ENCODE measurements at places on chromosomes 11 and 22. TPM values are rescaled to one million over a fixed set of nuclear protein-coding genes. Genes with fewer than 3 reads are reported as not detected.

CHRM4 gene
- 1.5 TPM for total RNA-seq

GAB4 gene
- not detected for total RNA-seq

SLC22A9 gene
- total RNA-seq = not detected

TSSK2 gene
- not detected for total RNA-seq

KCNK4 gene
- total RNA-seq = not detected

GP1BB gene
- 2.7 TPM for total RNA-seq

CACNA1I gene
- 0.39 TPM for total RNA-seq

SMCO4 gene
- total RNA-seq = 18.6 TPM

SAA4 gene
- total RNA-seq = not detected

TUBA8 gene
- 11.6 TPM for total RNA-seq

OR5B21 gene
- total RNA-seq = not detected

KRTAP5-2 gene
- total RNA-seq = not detected

SPTBN2 gene
- total RNA-seq = 7.5 TPM

NECTIN1 gene
- total RNA-seq = 2.4 TPM

- no peak for DNase-seq
Measured at GRCh38 chr11:121740902-121741301, 288.1 kb upstream of the SORL1-AS1 start.

GRCh38 chr11:73430326-73430725 lies 54.1 kb downstream of the RELT start:
- no peak for DNase-seq

GRCh38 chr11:16925561-16926065 lies 88.6 kb downstream of the PLEKHA7 start:
- no peak for DNase-seq

GRCh38 chr22:31269892-31270579 lies 22.3 kb downstream of the PIK3IP1 start:
- no peak for DNase-seq

- DNase-seq = no peak
Measured at GRCh38 chr22:29716814-29717545, 2.8 kb upstream of the CABP7 start.

GRCh38 chr11:42996421-42997307 lies 315.1 kb upstream of the API5 start:
- peak; percentile 80 for DNase-seq

- DNase-seq = no peak
Measured at GRCh38 chr11:115678942-115679341, 174.7 kb upstream of the CADM1 start.

GRCh38 chr11:1839924-1840779 lies 1.4 kb downstream of the TNNI2 start:
- DNase-seq = no peak

DNA sequence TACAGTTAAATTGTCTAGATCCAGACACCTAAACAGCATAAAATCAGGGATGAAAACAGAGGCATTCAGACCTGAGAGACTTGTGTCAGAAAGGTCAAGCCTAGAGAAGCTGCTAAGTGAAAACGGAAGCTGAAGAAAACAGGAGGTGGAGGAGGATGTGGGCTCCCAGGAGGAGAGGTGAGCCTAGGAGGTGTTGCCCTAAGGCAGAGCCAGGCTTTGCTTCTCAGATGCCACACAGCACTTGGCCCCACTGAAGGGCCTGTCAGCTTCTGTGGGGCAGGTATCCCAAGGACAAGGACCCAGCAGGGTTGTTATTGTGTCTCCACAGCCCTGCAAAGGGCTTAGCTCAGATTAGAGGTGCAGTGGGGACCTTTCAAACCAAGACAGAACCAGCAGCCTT lies 14.4 kb downstream of the UFD1 start:
- DNase-seq = no peak

GRCh38 chr11:115693002-115693401 lies 188.8 kb upstream of the CADM1 start:
- no peak for DNase-seq

DNA sequence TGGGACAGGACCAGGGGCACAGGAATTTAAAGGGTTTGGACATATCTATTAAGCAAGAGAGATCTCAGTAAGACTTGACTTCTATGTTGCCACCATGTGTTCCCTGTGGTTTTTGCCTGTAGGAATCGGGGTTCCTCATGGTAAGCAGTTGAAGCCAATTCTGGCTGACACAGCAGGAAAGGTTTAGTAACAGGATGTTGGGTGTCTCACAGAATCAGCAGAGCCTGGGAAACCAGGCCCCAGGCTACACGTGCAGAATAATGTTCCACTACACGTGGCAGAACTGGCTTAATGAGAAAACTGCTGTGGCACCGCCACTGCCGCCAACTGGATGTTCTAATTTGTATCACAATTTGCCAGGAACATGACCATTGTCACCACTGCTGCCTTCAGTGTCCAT lies 264.6 kb upstream of the PLET1 start:
- no peak for DNase-seq

- no peak for DNase-seq
Measured at GRCh38 chr22:47144791-47145425, 382.5 kb downstream of the TBC1D22A start.

DNA sequence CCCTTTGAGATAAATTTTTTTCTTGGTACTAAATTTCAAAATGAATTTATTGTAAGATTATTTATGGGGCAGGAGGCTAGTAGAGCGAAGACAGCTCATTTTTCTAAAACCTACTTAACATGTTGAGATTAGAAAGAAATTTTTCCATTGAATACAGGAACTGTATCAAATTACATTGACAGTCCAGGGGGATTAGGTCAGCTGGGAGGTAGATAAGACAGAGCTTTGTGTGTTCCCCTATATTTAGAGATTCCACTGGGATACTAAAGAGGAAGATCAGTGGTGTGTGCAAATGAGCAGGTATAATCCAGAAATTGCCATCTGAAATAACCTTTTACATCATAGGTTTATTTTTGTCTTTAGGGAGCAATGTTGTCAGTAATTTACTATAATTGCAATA lies 32.1 kb downstream of the ENDOD1 start:
- DNase-seq = no peak

GRCh38 chr22:23836281-23836680 lies 2.5 kb downstream of the DERL3 start:
- DNase-seq = no peak

GRCh38 chr11:83793310-83793709 lies 507.1 kb upstream of the CCDC90B start:
- DNase-seq = no peak

DNA sequence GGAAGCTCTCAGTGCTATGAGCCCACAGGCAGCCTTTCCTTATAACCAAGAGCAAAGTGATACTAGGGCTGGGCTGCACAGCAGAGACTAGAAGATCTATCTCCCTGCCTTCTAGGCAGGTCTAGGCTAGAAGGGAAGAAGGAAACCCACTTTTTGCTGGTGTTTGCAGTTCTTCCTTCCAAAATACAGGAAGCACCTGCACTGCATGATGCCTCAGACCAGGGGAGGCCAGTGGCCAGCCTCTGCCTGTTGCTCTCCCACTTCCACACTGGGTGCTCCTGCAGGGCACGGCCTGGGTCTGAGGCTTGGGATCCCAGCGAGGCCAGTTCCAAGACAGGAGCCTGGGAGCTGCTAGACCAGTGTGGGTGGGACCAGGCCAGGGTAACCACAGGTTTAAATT lies 6.0 kb upstream of the UCP3 start:
- no peak for DNase-seq

GRCh38 chr11:57359896-57360690 lies 20.9 kb downstream of the PRG3 start:
- no peak for DNase-seq

GRCh38 chr22:49406879-49407587 lies 420.6 kb downstream of the BRD1 start:
- DNase-seq = peak; percentile 74

GRCh38 chr22:39839917-39840510 lies 53.5 kb downstream of the ENTHD1 start:
- DNase-seq = no peak

GRCh38 chr11:80168796-80169195 lies 728.0 kb upstream of the TENM4 start:
- no peak for DNase-seq

- DNase-seq = peak; percentile 82
Measured at GRCh38 chr11:61919705-61920631, 2.6 kb upstream of the RAB3IL1 start.

DNA sequence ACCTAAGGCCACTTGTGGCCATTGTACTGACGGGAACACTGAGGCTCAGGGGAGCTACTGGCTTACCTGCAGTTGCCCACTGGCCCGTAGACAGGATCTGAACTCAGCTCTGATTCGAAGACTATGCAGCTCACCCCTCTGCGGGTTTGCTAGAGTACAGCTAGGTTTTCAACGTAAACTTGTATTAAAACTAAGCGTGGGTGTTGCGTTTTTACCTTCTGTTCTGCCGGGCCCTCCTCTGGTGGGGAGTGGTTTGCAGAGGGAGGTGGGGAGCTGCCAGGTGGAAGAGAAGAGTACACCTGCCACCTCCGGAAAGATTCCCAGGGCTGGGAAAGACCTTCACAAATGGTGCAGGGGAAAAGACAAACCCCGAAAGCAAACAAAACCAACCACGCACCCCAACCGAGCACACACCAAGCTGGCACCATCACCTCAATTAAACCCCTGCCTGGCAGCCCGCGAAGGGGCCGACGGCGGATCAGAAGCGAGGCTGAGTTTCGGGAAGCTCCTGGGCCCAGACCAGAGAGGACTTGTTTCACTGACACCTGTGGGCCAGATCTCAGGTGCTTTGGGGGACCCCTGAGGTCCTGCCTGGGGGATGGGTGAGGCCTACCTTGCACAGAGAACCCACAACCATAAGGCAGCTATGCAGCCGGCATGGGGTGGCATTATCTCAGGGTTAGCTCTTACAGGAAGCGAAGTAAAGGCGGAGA lies 37.7 kb downstream of the SHISAL1 start:
- no peak for DNase-seq

- no peak for DNase-seq
Measured at GRCh38 chr11:120715239-120715638, 203.7 kb downstream of the GRIK4 start.

GRCh38 chr22:32206774-32207758 lies 2.2 kb upstream of the RFPL2 start:
- peak; percentile 79 for DNase-seq

DNA sequence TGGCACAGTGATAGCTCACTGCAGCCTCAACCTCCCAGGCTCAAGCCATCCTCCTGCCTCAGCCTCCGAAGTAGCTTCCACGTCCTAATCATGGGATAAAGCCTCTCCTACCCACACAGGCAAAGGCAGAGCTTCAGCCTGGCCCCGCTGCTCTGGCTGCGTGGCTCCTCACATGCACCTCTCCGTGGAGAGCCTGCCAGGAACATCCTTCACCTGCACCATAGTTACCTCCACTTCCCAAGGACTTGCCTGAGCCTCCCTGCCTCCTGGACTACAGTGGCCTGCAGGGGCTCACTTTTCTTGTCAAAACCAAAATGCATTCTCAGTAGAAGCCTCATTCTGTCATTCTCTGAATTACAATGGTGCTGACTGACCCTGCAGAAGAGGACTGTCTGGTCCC lies 6.5 kb downstream of the C11orf16 start:
- DNase-seq = peak; percentile 82

DNA sequence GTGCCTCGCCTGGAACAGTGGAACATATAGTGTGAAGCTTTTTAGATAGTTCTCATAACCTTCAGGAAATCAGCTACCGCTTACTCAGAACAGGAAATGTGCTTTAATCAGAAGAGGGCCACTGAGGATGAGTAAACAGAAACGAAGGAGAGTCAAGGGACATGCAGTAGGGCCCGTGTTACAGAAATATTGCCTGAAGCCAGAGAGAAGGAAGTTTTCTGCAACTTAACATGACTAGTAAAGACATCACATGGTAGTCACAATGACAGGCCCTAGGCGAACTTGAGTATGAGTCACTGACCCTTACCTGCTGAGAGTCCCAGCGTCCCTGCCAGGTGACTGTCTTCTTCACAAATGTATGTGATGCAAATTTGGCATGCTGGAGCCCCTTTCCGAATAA lies 39.4 kb downstream of the CARD18 start:
- DNase-seq = no peak

DNA sequence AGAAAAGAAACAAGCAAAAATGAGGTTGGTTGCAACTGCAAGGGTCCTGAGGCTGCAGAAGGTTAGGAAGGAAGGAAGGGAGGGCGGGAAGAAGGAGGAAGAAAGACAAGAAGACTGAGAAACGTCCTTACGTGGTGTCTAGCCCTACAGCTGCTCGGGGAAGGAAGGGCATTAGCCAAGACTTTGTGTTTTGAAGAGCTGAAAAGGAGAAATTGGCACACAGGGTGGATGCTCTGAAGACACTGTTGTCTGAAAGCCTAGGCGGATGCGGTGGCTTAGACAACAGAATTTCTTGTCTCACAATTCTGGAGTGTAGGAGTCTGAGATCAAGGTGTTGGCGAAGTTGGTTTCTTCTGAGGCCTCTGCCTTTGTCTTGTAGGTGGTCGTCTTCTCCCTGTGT lies 60.7 kb downstream of the MCM5 start:
- no peak for DNase-seq

DNA sequence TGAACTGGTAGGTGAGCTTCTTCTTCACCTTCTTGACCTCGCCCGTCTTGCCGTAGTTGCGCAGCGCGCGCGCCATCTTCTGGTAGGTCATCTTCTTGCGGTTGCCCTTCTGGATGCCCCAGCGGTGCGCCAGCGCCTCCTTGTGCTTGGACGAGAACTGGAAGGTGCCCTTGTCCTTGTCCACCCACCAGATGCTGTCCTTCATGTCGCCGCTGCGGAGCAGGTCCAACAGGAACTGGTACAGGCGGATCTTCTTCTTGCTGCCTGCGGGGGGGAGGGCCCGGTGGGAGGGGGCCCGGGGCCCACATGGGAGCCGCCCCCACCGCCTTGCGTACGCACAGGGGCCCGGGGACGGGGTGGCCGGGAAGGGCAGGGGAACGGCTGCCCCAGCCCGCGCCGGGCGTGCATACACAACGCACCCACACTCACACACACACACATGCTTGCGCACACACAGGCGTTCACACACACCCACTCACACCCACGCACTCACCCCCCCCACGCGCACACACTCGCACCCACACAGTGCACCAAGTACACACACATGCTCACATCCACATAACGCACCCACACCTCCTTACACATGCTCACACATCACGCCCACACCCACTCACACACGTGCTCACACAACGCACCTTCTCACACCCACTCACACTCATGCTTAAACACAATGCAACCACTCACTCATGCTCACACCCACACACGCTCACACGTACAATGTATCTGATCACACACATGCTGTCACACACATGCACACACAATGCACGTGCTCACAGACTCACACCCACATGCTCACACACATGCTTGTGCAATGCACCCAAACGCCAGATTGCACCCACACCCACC lies 3.0 kb upstream of the MYBPC3 start:
- peak; percentile 96 for DNase-seq

DNA sequence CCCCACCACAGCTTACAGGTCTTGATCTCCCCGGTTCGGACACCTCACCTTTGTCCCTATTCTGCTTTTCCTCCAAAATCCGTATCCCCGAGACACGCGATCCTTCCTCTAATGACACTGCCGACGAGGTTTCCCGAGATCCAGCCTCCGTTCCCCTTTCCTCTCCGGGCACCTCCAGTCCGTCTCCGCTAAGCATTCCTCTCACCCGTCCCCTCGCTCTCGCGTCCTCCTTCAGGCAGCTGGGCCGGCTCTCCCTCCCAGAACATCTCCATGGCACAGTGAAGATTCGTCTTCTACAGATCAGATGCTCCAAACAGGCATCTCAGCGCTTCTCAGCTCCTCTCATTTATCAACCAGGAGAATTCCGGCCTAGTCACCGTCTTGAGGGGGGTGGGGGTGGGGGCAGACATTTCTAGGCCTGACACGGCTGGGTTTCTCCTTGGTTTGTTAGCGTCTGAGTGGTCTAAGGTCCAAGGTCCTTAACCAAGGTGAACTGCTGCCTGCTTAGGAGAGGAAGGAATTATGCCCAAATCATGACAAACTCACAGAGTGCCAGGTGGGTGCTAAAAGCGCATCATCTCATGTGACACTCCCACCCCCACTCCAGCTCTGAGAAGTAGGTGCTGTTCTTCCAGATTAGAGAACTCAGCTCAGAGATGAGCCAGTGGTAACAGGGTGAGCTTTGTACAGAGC lies at the start of gene SPTBN2:
SPTBN2 (minus strand) TSS at position 524 of the 693 bp plus-strand sequence. CDS start 7,976 bp downstream, outside the sequence.
- no peak for DNase-seq

Data from esophagus muscularis mucosa (tissue), 4 donors.